ENCODE measurements at places on chromosomes 11 and 22. TPM values are rescaled to one million over a fixed set of nuclear protein-coding genes. Genes with fewer than 3 reads are reported as not detected.

DNA sequence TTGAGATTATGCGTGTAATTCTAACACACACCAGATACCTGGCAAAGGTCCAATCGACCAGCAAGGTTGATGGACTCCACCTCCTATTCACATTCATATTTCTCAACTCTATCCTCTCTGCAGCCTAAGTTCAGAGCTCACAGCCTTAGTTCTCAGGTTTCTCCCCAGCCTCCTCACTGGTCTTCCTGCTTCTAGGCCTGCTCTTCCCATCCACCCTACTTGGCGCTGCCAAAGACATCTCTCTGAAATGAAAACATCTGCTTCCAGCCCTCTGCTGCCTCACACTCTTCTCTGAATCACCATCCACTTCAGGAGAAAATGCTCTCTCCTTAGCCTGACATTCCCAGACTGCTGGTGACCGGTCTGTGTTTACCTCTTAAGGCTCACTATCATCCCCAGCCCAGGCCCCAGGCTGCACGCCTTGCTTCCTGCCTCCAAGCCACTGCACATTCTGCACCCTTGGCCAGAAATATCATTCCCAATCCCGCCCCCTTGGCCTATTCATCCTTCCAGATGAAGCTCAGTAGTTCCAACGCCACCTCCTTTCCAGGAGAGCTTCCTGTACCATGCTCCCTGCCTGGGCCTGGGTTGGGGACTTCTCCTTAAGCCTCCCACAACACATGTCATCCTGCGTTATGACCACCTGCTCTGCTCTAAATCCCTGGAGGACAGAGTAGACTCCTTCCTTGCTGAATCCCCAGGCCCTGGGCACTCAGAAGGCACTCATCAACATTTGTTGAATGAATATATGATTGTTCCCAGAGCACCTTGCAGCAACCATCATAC, 3.5 kb downstream of the ARRB1 start:
- no peak overlapping the region for H3K4me3 ChIP-seq
- H3K27me3 ChIP-seq: no peaks in the 10 kb centered on the region
- H3K27ac ChIP-seq: no peak overlapping the region
- no peaks in the 10 kb centered on the region for H3K36me3 ChIP-seq
- DNase-seq: no peak

GRCh38 chr11:72584939-72585597, 89.2 kb downstream of the PDE2A start:
- no peak overlapping the region for H3K27ac ChIP-seq
- no peaks in the 10 kb centered on the region for H3K27me3 ChIP-seq
- DNase-seq: peak; percentile 37
- H3K4me1 ChIP-seq: no peaks in the 10 kb centered on the region
- no peak overlapping the region for H3K4me3 ChIP-seq

GRCh38 chr11:106821291-106821690, 197.0 kb downstream of the GUCY1A2 start:
- H3K36me3 ChIP-seq: no peaks in the 10 kb centered on the region
- H3K27me3 ChIP-seq: no peaks in the 10 kb centered on the region
- no peak for DNase-seq
- no peaks in the 10 kb centered on the region for H3K4me1 ChIP-seq
- no peak overlapping the region for H3K27ac ChIP-seq
- H3K4me3 ChIP-seq: no peak overlapping the region

GRCh38 chr11:119797123-119797611, 68.2 kb upstream of the NECTIN1 start:
- no peak overlapping the region for H3K27ac ChIP-seq
- no peaks in the 10 kb centered on the region for H3K4me1 ChIP-seq
- H3K27me3 ChIP-seq: no peaks in the 10 kb centered on the region

DNA sequence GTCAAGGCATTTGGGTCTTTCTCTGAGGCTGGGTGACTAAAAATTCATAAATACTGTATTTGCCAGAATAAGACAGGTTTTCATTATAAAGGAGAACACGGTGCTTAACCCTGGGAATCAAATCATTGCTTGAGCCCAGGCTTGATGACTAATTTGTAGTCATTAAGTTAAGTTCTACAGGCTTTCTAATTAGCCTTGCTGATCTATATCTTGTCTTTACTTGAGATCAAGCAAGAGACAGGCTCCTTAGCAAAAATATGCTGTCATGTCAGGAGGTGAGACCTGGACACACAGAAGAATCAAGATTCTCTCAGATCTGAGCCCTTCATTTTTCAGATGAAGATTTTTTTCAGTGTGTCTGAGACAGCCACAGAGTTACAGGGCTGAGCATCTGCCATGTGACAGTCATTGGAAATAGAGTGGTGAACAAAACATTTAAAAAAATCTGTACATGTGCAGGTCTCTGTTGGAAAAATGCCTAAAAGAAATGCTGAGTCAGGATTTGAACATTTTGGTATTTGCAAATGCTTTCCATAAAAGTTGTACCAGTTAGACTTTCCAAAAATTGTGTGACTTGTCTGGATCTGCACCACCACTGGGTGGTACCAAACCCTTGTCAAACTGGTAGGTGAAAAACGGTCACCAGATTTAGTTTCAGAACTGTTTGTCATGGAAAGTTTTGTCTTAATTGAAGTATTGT, 14.6 kb downstream of the ACAT1 start:
- DNase-seq: no peak
- H3K4me3 ChIP-seq: no peak overlapping the region
- no peak overlapping the region for H3K27ac ChIP-seq
- no peaks in the 10 kb centered on the region for H3K36me3 ChIP-seq
- H3K27me3 ChIP-seq: no peaks in the 10 kb centered on the region
- H3K4me1 ChIP-seq: peaks cover 1% of the 10 kb centered on the region

- H3K36me3 ChIP-seq: no peaks in the 10 kb centered on the region
- no peak overlapping the region for H3K27ac ChIP-seq
- DNase-seq: peak; percentile 32
- H3K4me3 ChIP-seq: no peak overlapping the region
These were observed 74.1 kb downstream of the PHF21B start for GRCh38 chr22:44935724-44936123.

GRCh38 chr11:2916892-2917645, 12.2 kb downstream of the PHLDA2 start:
- H3K4me1 ChIP-seq: no peaks in the 10 kb centered on the region
- H3K36me3 ChIP-seq: no peaks in the 10 kb centered on the region
- DNase-seq: no peak
- no peak overlapping the region for H3K27ac ChIP-seq
- H3K27me3 ChIP-seq: no peaks in the 10 kb centered on the region
- H3K4me3 ChIP-seq: no peak overlapping the region

The FBXO7 gene
- total RNA-seq: 71.9 TPM

GRCh38 chr11:112829971-112830654, 131.1 kb upstream of the NCAM1 start:
- H3K27ac ChIP-seq: no peak overlapping the region
- H3K4me1 ChIP-seq: no peaks in the 10 kb centered on the region
- no peaks in the 10 kb centered on the region for H3K27me3 ChIP-seq
- H3K36me3 ChIP-seq: no peaks in the 10 kb centered on the region

GRCh38 chr22:48979482-48979881, 848.2 kb downstream of the BRD1 start:
- no peak for DNase-seq
- no peak overlapping the region for H3K4me3 ChIP-seq
- no peaks in the 10 kb centered on the region for H3K4me1 ChIP-seq
- no peak overlapping the region for H3K27ac ChIP-seq
- H3K27me3 ChIP-seq: no peaks in the 10 kb centered on the region

DNA sequence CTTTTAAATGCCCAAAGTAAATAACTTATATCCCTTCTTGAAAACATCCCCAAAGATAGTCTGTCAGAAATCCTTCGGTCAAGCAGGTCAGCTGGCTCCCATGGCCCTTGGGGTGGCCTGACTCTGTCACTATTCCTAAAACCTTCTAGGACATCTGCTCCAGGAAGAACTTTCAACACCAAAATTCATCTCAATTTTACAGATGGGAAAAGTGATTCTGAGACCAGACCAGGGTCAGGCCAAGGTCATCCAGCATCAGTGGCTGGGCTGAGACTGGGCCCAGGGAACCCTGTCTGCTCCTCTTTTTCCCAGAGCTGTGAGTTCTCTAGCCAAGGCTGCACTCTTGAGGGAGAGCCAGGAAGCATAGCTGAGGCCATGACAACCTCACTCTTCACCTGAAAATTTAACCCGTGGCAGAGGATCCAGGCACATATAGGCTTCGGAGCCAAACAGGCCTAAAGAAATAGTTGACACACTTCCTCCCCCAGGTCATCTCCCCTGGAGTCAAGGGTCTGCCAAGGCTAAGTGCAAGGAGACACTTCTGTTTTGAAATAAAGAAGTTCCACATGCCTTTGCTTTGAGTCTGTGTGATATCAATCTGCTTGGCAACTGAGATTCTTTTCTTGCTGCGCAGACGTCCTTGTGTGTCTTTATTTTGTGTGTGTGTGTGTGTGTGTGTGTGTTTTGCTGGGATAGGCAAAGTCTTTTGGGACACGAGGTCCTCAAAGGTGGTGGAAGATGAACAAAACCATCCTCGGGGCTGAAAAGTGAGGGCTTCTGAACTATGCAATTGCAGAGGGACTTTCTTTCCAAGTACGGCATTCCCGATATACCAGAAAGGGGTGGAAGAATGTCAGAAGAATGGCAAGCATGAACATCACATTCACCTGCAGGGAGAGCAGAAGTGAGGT, 16.8 kb upstream of the PRG2 start:
- H3K27me3 ChIP-seq: no peaks in the 10 kb centered on the region
- H3K4me3 ChIP-seq: no peak overlapping the region
- no peak for DNase-seq
- H3K4me1 ChIP-seq: no peaks in the 10 kb centered on the region

- H3K36me3 ChIP-seq: no peaks in the 10 kb centered on the region
- H3K27ac ChIP-seq: no peak overlapping the region
- H3K4me1 ChIP-seq: no peaks in the 10 kb centered on the region
- no peak overlapping the region for H3K4me3 ChIP-seq
These were observed 63.5 kb downstream of the CRYBB2 start for GRCh38 chr22:25282671-25283561.

DNA sequence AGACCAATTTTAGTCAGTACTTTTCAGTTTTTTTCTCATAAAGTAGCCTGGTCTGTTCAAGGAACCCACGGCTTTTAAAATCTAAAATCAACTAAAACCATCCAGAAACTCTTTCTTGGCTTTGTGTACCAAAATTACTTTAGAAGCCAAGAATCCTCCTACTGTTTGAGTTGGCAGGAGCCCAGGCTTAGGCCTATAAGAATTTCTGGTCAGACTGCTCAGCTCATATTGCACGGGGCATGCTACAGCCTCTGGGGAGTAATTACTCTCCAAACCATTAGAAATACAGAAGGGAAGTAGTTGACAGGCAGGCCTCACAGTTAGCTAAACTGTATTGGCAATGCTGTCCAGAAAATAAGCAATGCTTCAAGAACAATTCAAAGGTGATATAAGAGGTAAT, 1862.9 kb upstream of the RAG2 start:
- no peak overlapping the region for H3K4me3 ChIP-seq
- no peak overlapping the region for H3K27ac ChIP-seq
- peaks cover 3% of the 10 kb centered on the region for H3K4me1 ChIP-seq
- DNase-seq: no peak
- H3K36me3 ChIP-seq: no peaks in the 10 kb centered on the region

Measured in aorta (tissue), 5 donors.